HTR-8/SVneo (cell line): ENCODE measurements at places on chromosomes 13 and 19.

DNA sequence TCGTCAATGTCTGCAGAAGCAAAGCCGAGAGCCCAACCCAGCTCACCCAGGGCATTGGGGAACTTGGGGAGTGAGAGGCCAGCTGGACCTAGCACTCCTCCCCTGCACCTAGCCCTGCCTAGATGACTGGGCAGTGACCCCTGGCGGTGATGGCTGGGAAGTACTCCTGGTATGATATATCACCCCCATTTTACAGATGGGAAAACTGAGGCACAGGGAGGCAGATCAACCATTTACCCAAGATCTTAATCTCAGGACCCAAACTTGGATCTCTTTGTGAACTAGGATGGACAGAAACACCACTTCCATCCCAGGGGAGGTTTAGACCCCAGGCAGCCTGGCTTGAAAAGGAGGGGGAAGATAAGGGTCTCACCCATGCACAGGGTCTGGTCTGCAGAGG lies 43.5 kb downstream of the CCL25 start:
- no peak for DNase-seq

- no peak for DNase-seq
Observed at GRCh38 chr13:23790577-23791170, 98.5 kb downstream of the MIPEP start.

- DNase-seq: no peak
Observed at GRCh38 chr19:46785054-46785979, 3.1 kb downstream of the SLC1A5 start.

DNA sequence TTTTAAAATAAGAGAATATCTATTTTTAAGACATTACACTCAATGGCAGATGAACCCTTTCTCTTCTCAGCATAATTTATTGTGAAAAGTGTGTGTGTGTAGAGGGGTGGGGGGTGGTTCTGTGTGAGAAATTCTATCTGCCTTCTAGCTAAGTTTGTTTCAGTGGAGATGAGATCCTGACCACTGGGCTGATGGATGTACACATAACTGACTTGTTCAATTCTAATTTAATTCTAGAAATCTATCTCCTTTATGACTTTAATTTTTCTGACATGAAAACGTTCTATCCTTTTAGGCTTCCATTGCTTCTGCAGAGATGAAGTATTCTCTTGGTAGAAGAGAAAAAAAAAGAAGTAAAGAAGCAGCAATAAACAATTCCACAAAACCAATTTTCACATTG lies 891.6 kb downstream of the PCDH9 start:
- DNase-seq: no peak

- no peak for DNase-seq
Observed at GRCh38 chr13:60152114-60152513, 11.6 kb downstream of the DIAPH3 start.

- DNase-seq: no peak
Observed at GRCh38 chr13:35690581-35691207, 214.2 kb upstream of the MAB21L1 start.

DNA sequence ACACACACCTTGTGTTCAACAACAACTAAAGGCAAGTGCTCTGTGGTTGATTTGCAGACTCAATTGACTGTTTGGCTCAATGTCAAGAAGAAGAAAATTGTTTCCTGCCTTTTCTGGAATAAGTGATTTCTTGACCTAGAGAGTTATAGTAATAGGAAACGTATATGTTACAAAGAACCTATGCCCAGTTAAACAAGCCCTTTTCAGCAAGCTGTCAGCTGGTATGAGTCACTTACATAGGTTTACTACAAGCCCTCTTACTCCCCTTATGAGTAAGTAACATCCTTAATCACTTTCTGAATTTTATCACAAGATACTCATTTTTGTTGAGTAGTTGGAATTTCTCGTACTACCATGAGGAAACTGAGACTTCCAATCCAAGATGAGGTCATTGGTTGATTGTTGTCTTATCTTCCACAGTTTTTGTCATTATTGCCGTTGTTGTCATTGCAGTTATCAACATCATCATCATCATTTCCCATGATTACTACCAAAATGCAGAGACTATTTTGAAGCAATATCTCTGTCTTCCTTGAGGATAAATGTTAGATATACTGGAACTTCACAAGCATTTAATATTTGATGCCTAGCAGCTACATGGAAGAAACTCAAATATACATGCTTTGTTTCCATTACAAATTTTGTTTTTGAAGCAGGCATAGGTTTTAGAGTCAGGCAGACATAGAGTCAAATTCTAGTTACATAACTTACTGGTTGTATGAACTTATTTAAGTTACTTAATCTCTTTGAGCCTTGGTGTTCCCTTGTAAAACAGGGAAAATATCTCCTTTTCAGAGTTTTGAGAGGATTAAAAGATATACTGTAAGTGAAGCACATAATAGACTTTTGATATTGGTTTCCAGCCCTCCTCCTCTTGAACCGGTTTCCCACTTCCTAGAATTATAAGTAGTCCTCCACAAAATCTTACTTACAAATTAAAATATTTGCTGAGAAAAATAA lies 106.0 kb downstream of the RAP2A start:
- no peak for DNase-seq

DNA sequence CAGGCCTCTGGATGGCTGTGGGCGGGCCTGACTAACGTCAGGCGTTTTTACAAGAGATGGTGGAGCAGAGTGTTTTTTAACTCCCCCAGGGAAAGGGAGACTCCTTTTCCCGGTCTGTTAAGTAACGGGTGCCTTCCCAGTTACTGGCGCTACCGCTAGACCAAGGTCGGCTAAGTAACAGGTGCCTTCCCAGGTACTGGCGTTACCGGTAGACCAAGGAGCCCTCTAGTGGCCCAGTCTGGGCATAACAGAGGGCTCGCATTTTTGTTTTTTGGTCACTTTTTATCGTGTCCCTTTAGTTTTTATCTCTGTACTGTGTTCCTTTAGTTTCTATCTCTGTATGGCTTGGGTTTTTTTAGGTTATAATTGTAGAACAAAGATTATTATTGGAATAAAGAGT lies 10.0 kb downstream of the ZNF383 start:
- no peak for DNase-seq

- DNase-seq: peak; percentile 14
Observed at GRCh38 chr13:36395280-36395679, 37.0 kb upstream of the CCNA1 start.

DNA sequence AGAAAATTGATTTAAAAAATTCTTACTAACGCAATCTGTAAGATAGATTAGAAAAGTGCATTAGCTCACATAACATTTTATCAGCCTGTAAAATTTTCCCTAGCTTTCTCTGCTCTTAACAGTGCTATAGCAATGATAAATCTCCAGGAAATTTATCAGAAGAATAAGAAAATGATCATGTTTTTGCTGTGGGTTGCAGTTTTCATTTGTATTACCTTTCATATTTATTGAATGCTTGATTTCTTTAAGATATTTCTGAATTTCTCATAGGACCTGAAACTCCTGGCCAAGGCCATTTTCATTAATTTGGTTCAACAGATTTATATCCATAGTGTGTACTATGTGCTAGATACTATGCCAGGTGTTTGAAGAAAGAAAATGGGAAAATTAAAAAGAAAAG lies 130.3 kb upstream of the STARD13 start:
- no peak for DNase-seq

DNA sequence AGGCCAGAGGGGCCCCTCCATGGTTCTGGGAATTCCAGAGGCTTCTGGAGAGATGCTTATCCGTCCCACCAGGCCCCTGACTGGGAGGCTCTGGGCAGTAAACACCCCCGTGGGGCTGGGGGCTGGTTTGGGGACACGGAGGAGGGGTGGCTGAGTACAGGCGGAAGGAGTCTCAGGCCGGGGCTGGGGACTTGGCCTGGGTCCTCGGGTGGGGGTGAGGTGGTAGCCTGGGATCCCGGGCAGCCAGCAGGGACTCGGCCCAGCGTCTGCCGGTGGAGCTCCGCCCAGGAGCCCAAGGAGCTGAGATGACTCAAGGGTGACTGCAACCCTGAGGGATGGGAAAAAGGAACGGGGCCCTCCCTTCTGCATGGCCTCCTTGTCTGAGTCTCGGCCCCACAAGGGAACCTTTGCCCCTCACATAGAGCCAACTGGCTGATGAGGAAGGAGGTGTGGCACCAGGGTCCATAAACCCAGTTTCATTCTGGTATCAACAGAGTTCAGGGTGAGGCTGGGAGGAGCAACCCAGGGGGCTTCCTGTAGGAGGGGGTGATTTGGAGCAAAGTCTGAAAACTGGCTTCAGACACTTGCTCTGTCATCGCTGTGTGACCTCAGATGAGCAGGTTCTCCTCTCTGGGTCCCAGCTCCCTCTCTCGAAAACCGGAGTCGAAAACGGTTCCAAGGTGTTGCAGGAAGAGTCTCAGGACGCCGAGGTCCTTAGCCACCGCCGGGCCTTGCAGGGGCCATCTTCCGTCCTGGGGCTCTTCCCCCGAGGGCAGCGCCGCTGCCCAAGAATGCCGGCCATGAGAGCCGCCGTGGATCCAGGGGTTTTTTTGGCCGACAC lies 809 bp downstream of the MISP start:
- DNase-seq: peak; percentile 86

DNA sequence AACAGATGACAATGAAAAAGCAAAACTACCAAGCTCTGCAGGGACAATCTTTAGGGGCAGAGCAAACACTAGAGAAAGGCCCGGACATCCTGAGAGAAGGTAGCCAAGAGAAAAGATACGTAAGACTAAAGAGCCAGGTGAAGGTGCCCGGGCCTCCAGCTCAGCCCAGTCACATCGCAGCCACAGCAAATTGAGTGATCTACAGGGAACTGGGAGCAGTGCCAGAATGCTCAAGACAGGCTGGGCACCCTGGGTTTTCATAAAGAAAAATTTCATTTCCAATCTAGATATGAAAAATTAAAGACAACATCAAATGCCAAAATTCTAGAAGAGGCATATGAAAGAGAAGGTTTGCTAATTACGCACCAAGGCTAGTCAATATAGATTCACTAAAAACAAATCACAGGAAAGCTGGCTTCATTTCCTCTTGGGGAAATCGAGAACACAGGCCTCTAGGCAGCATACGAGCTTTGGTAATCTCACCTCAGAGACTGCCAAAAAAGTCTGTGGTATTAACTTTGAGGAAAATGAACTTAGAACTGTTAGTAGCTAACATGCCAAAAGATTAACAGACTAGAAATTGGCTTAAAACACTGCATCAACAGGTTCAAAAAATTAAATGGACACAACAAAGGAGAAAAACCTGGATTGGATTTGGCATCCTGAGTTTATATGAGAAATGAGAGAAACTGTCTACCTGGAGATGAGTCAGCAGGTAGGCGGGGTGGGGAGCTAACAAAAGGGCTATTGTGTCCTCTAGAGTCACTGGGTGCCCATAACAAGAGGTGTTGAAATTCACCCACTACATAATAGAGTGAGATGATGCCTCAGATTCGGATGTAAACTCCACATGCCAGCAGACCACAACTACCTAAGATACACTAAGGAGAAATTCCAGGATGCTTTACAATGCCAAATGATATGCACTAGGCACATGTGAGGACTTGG lies 6.6 kb downstream of the ANKRD10 start:
- no peak for DNase-seq

DNA sequence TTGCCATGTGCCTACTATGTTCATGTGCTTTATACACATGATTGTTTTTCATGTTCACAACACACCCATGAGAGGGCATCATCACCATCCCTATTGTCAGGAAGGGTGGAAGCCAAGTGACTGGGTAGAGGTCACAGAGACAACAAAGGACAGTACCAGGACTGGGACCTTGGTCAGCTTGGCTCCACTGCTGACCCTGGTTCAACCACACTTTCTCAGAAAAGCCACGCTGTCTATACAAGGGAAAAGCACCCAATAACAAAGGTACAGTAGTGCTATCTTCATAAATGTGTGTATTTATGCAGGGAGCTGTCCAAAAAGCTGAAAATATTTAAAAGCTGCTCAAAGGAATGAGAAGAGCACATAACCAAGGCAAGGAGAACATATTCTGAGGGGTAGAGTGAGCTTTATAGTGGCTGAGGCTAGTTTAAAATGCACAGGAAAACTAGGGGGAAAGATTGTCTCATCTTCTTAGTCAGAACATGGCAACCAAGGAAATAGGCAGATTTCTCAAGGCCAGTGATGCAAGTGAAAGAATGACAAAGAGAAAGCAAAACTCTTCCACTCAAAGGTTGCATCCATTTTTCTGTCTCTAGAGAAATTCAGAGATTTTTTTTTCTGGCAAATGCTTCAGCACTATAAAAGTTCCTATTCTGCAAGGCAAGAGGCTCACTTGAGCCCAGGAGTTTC lies 415.0 kb downstream of the FOXO1 start:
- no peak for DNase-seq

DNA sequence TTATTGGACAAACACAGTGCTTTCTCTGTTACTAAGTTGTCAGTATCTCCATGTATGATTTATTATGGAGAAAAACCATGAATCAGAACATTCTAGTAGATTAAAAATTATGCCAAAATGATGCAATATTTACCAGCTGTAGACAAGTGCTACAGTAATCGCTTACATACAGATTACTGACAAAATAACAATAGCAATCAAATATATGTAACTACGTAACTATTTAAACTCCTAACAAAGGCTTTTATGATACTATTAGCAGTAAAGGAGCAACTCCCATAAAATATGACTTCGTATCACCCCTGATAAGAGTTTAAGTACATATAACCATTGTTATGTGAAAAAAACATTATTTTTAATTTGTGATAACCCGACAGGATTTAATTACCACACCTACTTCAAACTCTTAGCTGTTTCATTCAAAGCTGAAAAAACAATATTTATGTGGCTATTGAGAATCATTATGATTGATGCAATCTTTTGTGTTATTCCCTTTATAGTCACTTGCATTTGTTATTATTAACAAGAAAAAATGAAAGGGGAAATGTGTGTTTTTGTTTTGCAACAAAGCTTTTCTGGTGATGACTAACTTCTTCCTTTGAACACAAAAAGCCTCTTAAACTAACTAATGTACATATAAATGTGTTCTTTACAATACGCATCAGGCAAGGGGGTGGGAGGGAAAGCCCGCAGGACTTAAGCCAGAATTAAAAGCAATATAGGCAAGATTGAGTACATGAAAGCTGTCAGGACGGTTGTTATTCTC lies 147.4 kb downstream of the ABCC4 start:
- DNase-seq: no peak

DNA sequence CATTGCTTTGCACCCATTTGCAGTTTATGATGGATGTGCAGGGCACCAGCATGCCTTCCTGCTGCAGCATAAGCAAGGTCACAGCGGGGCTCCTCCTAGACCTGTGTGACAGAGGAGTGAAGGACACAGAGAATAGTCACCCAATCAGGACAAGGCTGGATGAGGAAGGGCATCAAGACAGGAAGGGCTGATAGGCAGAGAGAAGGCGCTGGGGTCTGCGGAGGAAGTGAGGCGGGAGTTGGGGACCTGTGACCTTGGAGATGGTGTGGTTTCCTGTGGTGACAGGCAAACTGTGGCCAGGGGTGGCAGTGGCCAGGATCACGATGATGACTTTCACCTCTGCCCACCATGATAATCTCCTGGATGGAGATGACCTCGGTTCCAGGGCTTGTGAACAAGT lies 16.4 kb upstream of the KCTD15 start:
- DNase-seq: no peak

- DNase-seq: no peak
Observed at GRCh38 chr13:73372666-73373627, 314.1 kb downstream of the KLF5 start.

GRCh38 chr19:651114-651818 lies 11.6 kb downstream of the FGF22 start:
- no peak for DNase-seq

GRCh38 chr19:8626842-8627241 lies 3.6 kb upstream of the NFILZ start:
- no peak for DNase-seq

GRCh38 chr19:793806-794205 lies 3.4 kb upstream of the PTBP1 start:
- no peak for DNase-seq
